ENCODE measurements at places on chromosomes 1 and 21. TPM values are rescaled to one million over a fixed set of nuclear protein-coding genes. Genes with fewer than 3 reads are reported as not detected.

- peaks cover 46% of the 10 kb centered on the region for H3K4me1 ChIP-seq
- H3K27ac ChIP-seq = peak overlapping the region; percentile 95
- H3K36me3 ChIP-seq = no peaks in the 10 kb centered on the region
Measured at GRCh38 chr1:15848143-15848928, 829 bp downstream of the SPEN start.

- H3K27ac ChIP-seq = no peak overlapping the region
- H3K4me1 ChIP-seq = peaks cover 35% of the 10 kb centered on the region
- H3K36me3 ChIP-seq = no peaks in the 10 kb centered on the region
- DNase-seq = no peak
- H3K4me3 ChIP-seq = peak overlapping the region; percentile 89
Measured at GRCh38 chr1:200740571-200741208, 2.0 kb downstream of the CAMSAP2 start.

CACNA1E gene
- total RNA-seq = not detected

DNA sequence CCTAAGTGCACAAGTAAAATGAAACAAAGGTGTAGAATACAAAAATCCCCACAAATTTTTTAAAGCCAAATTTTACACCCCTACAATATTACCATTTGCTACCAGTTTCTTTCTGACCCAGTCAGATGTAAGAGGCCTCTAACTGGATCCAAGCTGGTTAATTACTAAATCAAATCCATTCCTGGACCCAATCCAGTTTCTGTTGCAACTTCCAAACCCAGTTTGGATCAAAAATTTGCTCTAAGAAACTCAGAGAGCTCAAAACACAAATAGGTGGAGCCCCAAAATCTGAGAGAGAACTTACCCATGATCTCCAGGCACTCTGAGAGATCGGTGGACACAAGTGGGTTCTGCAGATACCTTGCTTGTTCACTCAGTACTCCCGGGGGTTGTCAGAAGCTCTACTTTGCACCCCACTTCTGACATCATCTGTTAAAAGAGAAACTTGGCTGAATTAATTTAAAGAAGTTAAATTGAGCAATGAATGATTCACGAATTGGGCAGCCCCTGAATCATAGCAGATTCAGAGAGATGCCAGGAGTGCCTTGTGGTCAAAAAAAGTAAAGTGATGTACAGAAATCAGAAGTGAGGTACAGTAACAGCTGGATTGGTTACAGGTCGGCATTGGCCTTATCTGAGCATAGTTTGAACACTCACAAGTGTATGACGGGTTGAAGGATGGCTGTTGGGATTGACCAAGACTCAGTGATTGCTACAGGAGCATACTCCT, 448.0 kb downstream of the KCNT2 start:
- no peak overlapping the region for H3K4me3 ChIP-seq
- H3K4me1 ChIP-seq = no peaks in the 10 kb centered on the region
- no peaks in the 10 kb centered on the region for H3K36me3 ChIP-seq
- H3K27ac ChIP-seq = no peak overlapping the region
- DNase-seq = peak; percentile 43
- no peaks in the 10 kb centered on the region for H3K27me3 ChIP-seq

DNA sequence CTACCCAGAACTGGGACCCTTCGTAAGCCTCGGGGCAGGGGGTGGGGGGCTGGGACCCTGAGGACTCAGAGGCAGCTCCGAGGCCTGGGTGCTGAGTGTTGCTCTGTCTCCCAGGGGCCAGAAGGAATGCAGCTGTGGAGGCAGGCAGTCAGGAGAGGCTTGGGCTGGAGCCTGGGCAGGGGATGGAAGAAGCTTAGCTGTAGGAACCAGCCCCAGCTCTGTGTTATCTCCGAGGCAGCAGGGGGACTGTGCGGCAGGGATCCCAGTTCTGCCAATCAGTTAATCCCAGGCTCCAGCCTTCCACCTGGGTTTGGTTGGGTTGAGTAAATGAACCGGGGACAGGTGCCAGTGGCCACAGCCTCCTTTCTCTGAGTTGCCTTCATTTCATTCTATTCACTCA, 8.2 kb upstream of the GRIK3 start:
- H3K27ac ChIP-seq = no peak overlapping the region
- H3K4me3 ChIP-seq = no peak overlapping the region
- peaks cover 54% of the 10 kb centered on the region for H3K27me3 ChIP-seq
- no peak for DNase-seq

GRCh38 chr21:28532446-28532845, 460.2 kb downstream of the LTN1 start:
- DNase-seq = no peak
- H3K27ac ChIP-seq = no peak overlapping the region
- no peaks in the 10 kb centered on the region for H3K27me3 ChIP-seq
- H3K36me3 ChIP-seq = no peaks in the 10 kb centered on the region
- H3K4me3 ChIP-seq = no peak overlapping the region

GRCh38 chr21:35314857-35315582, 265.9 kb upstream of the RUNX1 start:
- H3K4me3 ChIP-seq = no peak overlapping the region
- H3K36me3 ChIP-seq = no peaks in the 10 kb centered on the region
- H3K4me1 ChIP-seq = no peaks in the 10 kb centered on the region
- DNase-seq = no peak
- H3K27ac ChIP-seq = no peak overlapping the region

LCE2C gene
- total RNA-seq = not detected

DNA sequence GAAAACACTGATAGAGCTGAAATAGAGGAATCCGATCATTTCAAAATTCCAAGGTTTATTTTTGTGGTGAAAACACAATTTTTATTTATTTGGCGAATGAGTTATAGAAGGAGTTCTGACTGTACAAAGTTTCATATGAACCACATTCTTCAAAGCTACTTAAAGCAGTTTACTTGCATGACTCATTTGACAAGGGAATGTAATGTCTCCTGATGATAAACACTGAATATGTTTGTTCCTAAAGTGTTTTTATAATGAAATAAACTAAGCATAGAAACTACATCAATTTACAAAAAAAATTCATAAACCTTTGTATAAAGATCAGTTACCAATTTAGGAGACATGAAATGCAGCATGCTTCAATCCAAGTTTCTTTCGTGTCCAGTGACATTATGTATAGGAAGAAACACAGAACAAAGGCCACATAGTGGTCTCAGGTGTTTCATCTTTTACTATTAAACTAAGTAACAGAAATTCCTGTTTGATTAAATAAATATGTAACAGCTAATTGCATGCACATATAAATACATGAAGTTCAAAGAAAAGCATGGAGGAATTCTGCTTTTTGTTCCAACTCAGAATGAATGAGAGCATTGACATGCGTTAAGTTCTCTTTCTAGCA, 2.5 kb downstream of the PRKACB start:
- peak overlapping the region; percentile 77 for H3K27ac ChIP-seq
- DNase-seq = peak; percentile 80
- no peaks in the 10 kb centered on the region for H3K36me3 ChIP-seq
- peaks cover 39% of the 10 kb centered on the region for H3K4me1 ChIP-seq
- H3K4me3 ChIP-seq = peak overlapping the region; percentile 19

DNA sequence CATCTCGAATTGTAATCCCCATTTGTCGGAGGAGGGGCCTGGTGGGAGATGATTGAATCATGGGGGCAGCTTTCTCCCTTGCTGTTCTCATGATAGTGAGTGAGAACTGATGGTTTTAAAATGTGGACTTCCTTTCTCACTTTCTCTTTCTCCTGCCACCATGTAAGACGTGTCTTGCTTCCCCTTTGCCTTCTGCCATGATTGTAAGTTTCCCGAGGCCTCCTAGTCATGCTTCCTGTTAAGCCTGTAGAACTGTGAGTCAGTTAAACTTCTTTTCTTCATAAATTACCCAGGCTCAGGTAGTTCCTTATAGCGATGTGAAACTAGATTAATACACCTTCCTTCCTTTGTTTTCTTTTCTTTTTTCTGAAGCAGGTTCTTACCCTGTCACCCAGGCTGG, 13.9 kb downstream of the DNAJC6 start:
- peak; percentile 3 for DNase-seq
- no peaks in the 10 kb centered on the region for H3K27me3 ChIP-seq
- H3K4me1 ChIP-seq = no peaks in the 10 kb centered on the region
- no peak overlapping the region for H3K27ac ChIP-seq
- no peak overlapping the region for H3K4me3 ChIP-seq
